ENCODE measurements at places on chromosomes 5 and 9. TPM values are rescaled to one million over a fixed set of nuclear protein-coding genes. Genes with fewer than 3 reads are reported as not detected.

DNA sequence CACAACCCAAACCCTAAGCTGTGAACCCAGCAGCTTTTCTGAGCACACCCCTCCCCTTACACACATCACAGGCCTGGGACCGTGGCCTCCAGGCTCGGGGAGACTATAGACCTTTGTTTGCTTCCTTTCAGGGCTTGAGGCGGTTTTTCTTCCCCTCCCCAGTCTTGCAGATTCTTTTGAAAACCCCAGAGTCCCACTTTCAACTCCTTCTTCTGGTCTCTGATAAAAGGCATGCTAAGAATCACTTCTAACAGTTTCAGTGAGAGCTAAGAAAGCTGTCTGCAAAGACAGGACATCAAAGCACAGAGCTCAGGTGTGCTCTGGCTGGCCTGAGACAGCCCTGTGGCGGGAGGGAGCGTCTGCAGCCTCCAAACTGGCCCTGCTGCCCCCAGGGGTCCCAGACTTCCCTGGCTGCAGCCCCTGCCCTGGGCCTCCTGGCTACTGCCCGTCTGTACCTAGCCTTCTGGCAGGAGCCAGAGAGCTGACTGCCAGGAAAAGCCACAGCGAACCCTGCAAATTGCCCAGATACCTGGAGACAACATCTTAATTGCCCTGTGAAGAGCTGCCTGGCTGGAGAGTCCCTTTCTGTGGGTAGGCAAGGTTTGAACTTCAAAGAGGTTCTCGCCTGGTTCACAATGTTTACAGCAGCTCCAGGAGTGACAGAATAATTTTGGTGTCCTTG, 138.9 kb downstream of the GADD45G start:
- DNase-seq: no peak

DNA sequence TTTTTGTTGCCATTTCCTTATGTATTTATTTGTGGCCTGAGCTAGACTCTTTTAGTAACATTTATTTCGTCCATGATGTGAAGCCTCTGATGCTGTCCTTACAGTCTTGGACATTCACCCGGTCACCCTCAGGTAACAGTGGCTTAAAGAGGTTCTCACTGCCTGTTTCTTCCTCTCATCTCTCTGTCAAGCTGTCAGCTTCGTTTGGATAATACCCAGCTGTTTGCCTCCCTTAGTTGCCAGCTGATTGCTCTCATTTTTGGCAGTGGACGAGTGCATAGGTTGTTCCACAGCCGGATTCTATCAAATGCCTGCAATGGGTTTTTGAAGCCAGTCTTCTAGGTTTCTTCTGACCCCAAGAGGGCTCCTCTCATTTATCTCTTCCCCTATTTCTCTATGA, 427.7 kb downstream of the MED10 start:
- DNase-seq: no peak

DNA sequence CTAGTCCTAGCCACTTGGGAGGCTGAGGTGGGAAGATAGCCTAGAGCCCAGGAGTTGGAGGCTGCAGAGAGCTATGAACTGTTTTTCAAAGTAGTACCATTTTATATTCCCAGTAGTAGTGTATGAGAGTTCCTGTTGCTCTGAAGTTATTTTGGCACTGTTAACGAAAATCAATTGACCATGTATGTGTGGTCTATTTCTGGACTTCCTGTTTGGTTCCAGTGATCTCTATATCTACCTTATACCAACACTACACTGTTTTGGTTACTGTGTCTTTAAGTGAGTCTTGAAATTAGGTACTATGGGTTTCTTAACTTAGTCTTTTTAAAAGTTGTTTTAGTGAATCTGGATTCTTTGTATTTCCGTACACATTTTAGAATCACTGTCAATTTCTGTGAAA, 13.6 kb downstream of the SLF1 start:
- DNase-seq: no peak

GRCh38 chr5:82319651-82320376, 41.7 kb upstream of the RPS23 start:
- DNase-seq: no peak

GRCh38 chr9:123299558-123300126, 31.3 kb upstream of the STRBP start:
- no peak for DNase-seq

DNA sequence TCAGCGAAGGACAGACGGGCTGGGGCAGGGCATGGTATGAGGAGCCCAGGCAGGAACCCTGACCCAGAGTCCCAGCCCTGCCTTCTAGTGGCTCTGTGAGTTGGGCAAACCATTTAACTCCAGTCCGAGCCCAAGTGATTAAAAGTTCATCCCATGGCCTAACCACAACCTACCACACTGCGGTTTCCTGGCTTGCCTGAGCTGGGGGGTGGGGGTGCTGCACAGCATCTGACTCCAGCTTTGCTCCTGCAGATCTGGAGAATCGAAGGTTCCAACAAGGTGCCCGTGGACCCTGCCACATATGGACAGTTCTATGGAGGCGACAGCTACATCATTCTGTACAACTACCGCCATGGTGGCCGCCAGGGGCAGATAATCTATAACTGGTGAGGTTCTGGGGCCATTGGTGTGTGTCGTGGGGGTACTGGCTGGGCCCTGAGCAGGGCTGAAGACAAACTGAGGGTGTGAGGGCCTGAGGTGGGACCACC, 49.0 kb downstream of the STOM start:
- DNase-seq: no peak

Gene LCN9
- total RNA-seq: not detected

Gene NSG2
- total RNA-seq: not detected

GRCh38 chr9:112655668-112656067, 62.2 kb downstream of the INIP start:
- DNase-seq: no peak

Gene FBXO38
- total RNA-seq: 26.1 TPM

- DNase-seq: no peak
Observed at GRCh38 chr5:108749128-108749861, 1.6 kb downstream of the FER start.

Measured in epithelial cell of proximal tubule (primary cell).